ENCODE measurements at places on chromosomes 3 and 15.

GRCh38 chr15:70423267-70423666, 325.6 kb upstream of the TLE3 start:
- no peak for DNase-seq

DNA sequence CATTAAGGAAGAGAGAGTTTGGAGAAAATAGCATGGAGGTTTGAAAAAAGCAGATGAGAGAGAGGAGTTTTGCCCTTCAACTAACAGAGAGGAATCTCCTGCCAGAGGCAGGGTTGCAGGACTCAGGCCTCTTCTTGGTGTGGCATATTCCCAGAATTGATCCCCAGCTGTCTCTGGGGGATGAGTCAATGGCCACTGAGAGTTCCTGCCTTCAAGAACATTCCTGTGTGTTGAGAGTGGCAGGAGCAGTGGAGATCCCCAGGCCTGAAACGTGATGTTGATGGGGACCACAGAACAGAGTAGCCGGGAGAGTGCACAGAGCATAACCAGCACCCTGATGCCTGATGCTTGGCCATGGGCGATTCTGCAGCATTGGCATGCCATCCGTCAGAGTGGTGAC, 348.4 kb upstream of the THBS1 start:
- DNase-seq, result peak; percentile 50

- DNase-seq, result no peak
Observed at GRCh38 chr3:21914451-21914850, 163.4 kb upstream of the ZNF385D start.

- DNase-seq, result peak; percentile 69
Observed at GRCh38 chr15:63156755-63157117, 541 bp downstream of the RPS27L start.

GRCh38 chr3:156606729-156607128, 51.8 kb upstream of the SSR3 start:
- peak; percentile 56 for DNase-seq

- no peak for DNase-seq
Observed at GRCh38 chr3:169596126-169596525, 67.4 kb downstream of the MECOM start.

- DNase-seq, result peak; percentile 73
Observed at GRCh38 chr15:59388670-59389069, 16.0 kb upstream of the MYO1E start.

All from fibroblast of villous mesenchyme (primary cell).